Motor neuron (in vitro differentiated cells): ENCODE measurements at places on chromosomes 12 and 14. TPM values are rescaled to one million over a fixed set of nuclear protein-coding genes. Genes with fewer than 3 reads are reported as not detected.

DNA sequence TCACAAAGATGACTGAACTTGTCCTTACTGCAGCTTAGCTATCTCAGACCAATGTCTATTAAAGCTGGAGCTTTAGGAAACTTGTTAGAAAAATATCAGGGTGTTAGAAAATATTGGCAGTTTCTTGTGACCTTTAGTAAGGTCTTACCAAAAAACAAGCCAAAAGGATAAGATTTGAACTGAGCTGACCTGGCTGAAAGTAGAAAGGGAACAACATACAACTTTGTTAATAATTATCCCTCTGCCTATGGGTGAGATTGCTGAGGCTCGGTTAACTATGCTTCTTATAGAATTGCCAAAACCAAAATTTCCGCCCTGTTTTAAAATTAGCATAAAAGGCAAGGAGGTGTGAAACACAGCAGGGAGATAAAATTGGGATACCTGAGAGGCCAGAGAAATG lies 73.8 kb downstream of the DHRS2 start:
- ATAC-seq, result no peak

DNA sequence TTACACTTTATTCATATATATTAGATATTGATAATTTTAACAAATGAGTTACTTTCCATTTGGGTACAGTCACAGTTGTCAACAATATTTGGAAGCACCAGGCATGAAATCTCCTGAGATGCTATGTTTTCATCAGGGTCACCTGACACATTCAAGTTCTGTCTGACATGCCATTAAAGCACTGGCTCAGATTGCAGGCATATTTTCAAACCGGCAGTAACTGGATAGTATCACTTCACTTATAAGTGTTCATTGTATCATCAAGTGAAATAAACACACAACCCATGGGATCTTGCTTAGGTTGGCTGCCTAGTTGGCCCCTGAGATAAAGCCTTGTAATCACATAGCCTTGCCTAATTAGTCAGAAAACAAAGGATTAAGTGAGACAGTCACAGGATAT lies 4.8 kb downstream of the IFNG start:
- ATAC-seq, result peak; percentile 61

DNA sequence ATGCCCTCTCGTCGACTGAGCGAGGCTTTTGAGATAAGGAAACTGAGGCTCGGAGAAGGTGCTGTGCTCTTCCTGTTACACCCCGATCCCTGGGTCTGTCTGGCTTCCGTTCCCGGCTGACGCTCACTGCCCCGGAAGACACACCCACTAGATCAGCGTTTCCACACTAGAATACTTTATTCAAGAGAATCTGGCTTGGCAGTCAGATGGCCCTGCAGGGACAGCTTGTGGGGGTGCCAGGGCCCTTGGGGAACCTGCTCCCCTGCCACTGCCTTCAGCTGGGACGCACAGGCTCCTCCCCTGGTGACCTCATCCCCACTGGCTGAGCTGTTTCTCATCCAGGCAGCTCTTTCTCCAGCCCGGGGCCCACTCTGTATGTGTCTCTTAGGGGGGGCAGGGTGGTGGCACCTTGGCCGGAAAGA lies 13.7 kb downstream of the PGF start:
- ATAC-seq, result peak; percentile 94

DNA sequence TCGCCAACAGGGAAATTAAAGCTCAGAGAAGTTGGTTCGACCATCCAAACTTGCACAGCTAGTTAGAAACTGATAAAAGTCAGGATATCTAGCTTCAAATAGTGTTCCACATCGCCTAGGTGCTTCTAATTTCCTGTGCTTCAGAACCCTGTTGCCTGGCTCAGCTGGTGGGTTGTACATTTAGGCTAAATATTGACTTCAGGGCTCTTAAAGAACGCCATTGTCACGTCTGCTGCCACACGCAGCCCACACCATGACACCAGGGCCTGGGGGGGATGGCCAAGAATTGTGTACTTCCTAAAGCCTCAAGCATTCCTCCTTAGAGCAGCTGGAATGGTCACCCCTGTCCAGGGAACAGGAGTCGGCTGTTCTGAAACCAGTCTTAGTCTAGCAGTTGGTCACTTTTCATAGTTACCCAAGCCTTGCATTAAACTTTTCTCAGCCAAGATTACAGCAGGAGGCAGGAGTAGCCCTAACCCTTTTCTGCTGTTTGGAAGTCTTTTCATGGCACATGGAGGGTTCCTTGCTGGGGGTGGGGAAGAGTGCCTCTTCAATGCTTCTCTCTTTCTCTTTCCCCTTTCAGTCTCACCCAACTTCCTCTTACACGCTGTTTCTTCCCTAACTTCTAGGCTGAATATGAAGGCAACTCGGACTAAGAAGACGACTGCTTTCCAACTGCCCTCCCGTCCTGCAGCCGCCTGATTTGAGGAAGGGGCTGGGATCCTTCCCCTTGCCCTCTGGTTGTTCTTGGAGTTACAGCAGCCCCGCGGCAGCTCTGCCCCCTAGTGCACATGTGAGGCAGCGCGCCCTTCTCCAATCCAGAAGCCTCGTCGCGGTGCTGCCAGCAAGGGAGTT lies 17.1 kb downstream of the FOS start:
- ATAC-seq, result peak; percentile 12

DNA sequence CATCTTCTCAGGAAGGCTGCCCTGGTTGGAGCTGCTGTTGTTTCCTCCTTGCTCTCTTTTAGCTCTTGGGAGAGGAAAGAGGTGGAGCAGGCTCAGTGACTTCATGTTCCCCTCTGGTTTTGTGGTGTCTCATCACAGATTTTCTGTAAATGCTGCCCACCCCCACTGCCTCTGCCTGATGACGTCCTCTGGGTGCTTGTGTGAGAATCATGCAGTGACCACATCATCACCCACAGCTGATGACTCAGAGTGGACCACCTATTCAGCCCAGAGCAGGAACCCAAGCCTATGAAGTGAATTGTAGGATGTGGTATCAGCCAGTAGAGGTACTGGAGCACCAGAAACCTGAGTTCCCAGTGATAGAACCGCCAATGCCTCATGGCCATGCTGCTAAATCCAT lies at the start of gene GZMB:
Gene GZMB, minus strand, starts transcription at position 33 of the 400 bp plus-strand sequence. Its CDS starts 30 bp downstream, at position 3.
- no peak for ATAC-seq

- ATAC-seq, result no peak
Measured at GRCh38 chr12:109624467-109624866, 50.9 kb downstream of the MVK start.

- ATAC-seq, result peak; percentile 15
Measured at GRCh38 chr12:121857322-121858246, 1.1 kb downstream of the HPD start.

DNA sequence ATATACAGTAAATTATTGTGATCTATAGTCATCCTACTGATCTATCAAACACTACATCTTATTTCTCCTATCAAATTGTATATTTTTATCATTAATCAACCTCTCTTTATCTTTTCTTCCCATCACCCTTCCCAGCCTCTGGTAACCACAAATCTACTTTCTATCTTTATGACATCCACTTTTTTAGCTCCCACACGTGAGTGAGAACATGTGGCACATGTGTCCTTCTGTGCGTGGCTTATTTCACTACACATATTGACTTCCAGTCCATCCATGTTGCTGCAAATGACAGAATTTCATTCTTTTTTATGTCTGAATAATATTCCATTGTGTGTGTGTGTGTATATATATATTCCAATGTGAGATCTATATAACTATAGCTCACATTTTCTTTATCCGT lies 67.8 kb upstream of the TBX5 start:
- ATAC-seq, result no peak

- ATAC-seq, result peak; percentile 74
Measured at GRCh38 chr12:6961695-6962284, 8.7 kb downstream of the PHB2 start.

DNA sequence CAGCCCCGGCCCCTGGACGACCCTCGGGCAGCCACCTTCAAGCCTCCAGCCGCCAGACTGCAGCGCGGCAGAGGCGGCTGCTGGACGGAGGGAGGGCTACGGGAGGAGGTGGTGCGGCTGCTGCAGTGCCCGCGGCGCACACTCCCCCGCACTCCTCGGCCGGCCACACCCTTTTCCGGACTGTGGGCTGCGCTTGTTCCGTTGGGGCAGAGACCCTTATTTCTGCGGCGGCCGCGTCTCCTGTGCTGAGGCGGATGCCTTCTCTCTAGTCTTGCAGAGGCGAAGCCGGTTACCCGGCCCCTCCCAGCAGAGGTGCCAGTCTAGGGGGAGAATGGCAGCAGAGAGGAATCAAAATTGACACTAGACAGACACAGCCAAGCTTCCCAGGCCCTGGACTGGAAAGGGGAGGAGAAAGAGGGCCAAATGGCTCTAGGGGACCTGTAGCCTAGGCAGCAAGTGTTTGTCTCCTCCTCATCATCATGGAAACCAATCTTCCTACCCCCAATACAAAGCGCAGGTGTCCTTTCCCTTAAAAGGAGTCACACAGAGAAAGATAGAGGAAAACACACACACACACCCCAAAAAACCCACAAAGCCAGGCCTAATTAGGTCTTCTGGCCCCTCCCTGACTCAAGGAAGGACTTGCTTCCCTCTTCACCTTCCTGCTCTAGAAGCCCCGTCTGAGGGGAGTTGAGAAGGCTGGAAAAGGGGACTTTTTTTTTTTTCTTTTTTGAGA lies 1.3 kb downstream of the ESYT1 start:
- peak; percentile 24 for ATAC-seq

DNA sequence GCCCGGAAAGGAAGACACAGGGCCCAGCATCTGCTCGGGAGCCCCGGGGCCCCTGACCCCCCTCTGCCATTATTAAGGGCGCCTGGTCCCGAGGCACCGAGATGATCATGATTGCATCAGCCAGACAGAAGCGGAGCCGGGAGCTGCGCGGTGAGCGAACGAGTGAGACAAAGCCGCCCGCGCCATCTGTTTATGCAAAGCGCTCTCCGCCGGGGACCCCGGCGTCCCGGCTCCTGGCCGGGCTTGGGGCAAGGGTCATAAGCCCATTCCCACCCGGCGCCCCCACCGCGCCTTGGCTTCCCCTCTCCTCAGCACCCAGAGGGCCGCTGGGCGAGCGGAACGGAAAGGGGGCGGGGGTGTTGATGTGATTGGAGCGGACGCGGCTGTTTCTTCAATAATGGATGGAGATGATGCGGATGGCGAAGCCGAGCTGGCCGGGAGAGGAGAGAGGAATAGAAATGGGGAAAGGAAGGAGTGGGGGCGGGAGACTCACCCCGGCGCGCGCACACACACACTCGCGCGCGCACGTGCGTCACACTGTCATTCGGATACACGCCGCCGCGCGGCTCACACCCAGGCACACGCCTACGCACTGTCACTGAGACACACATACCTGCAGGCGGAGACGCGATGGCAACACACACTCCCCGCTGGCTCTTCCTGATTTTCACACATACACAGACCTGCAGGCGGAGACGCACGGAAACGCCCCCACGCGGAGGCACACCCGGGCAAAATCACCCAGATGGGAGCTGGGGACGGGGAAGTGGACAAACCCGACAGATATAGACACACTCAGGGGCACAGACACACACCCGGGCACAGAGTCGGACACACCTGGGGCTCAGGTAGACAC lies 10.7 kb downstream of the STAC3 start:
- ATAC-seq, result peak; percentile 36

GRCh38 chr14:25150934-25151790 lies 101.2 kb upstream of the STXBP6 start:
- ATAC-seq, result no peak

Gene C12orf56
- total RNA-seq, result 0.14 TPM in 1 of 2 replicates, not detected in the other

Gene KRT5
- total RNA-seq, result 0.20 and 0.38 TPM in 2 replicates

Gene ABCC9
- total RNA-seq, result 0.27 and 0.42 TPM in 2 replicates

Gene DUSP6
- 19.8 and 22.1 TPM in 2 replicates for total RNA-seq

Gene WDR20
- total RNA-seq, result 27.3 and 28.8 TPM in 2 replicates

Gene MYBPC1
- total RNA-seq, result not detected in 2 replicates

Gene ATP2B1
- 89.2 and 96.1 TPM in 2 replicates for total RNA-seq

Gene RBP5
- 1.4 and 1.7 TPM in 2 replicates for total RNA-seq

Gene KRT72
- total RNA-seq, result 0.21 and 0.30 TPM in 2 replicates

Gene TMEM120B
- 10.1 and 12.4 TPM in 2 replicates for total RNA-seq

Gene DEPDC4
- total RNA-seq, result 3.7 and 4.6 TPM in 2 replicates

Gene ASCL1
- 66.4 and 67.5 TPM in 2 replicates for total RNA-seq
